ENCODE measurements at places on chromosomes 2 and 18. TPM values are rescaled to one million over a fixed set of nuclear protein-coding genes. Genes with fewer than 3 reads are reported as not detected.

SULT1C2 gene
- total RNA-seq, result not detected

ANKRD62 gene
- not detected for total RNA-seq

COL5A2 gene
- 94.6 TPM for total RNA-seq

BOLL gene
- not detected for total RNA-seq

SNRPD1 gene
- 7.6 TPM for total RNA-seq

CCDC85A gene
- 6.4 TPM for total RNA-seq

RABL2A gene
- total RNA-seq, result 3.0 TPM

Data from gastroesophageal sphincter (tissue), 4 donors.